ENCODE measurements at places on chromosomes 1 and 21.

- H3K4me1 ChIP-seq: no peaks in the 10 kb centered on the region
- no peaks in the 10 kb centered on the region for H3K36me3 ChIP-seq
- no peak overlapping the region for H3K4me3 ChIP-seq
- no peak for DNase-seq
- H3K27ac ChIP-seq: no peak overlapping the region
- no peaks in the 10 kb centered on the region for H3K27me3 ChIP-seq
Measured at GRCh38 chr1:153611356-153611755, 1.6 kb downstream of the S100A16 start.

DNA sequence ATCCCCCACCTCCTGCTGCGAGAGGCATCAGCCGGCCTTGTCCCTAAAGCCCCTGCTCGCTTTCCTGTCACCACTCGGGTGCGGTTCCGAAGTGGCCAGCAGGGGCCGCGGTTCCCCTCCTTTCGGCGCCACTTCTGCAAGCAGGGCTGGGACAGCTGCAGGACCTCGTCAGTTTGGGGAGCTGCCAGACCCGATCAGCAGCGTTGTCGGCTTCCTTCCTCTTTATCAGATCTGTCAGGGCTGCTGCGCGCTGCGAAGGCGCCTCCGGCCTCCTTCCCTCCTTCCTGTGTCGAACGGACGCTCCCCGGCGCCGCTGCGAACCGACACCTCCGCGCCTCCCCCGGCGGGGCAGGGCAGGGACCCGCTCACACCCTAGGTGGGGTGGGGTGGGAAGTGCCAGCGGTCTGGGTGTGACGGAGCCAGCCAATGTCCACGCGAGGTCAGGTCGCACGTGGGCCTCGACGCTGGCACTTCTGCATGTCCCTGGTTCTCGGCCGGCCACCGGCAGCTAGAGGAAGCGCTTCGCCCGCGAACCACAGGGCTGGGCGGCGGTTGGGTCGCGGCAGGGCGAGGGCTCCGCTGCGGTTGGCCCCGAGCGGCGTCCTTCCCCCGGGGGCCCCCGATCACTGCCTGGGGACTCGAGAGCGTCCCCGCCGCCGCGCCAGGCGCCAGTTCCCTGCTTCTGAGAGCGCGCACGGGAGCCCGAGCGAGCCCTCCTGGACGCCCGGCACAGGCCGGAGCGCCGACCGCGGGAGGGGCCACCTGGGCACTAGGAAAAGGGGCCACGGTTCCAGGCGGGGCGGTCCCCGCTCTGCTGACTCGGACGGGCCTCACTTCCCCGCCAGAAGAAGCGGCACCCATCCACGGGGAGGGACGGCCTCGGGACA, 81.8 kb downstream of the RUNX3 start:
- H3K27me3 ChIP-seq: no peaks in the 10 kb centered on the region
- peaks cover 20% of the 10 kb centered on the region for H3K4me1 ChIP-seq
- peak; percentile 90 for DNase-seq
- H3K4me3 ChIP-seq: peak overlapping the region; percentile 82
- H3K36me3 ChIP-seq: no peaks in the 10 kb centered on the region

- H3K36me3 ChIP-seq: no peaks in the 10 kb centered on the region
- H3K4me3 ChIP-seq: no peak overlapping the region
- DNase-seq: no peak
- H3K4me1 ChIP-seq: peaks cover 36% of the 10 kb centered on the region
Measured at GRCh38 chr1:232925421-232926220, 24.8 kb upstream of the NTPCR start.

DNA sequence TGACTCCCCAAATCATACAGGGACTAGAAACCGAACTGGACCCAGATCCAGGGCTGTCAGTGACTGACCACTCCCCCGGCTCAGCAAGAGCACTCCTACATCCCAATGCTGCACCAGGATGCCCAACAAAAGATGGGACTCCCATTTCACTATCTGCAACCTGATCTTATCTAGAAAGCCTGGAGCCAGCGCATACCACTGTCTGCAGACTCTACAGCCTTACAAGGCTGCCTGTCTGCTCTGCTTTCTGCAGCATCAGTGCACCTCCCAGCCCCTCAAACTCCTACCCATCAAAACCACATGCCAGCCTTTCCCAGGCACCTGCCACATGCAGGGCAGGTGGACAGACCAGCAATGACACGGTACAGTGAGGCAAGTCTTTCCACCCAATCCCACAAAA, 52.2 kb downstream of the SSBP3 start:
- peak overlapping the region; percentile 78 for H3K27ac ChIP-seq
- no peak for DNase-seq
- peaks cover 82% of the 10 kb centered on the region for H3K4me1 ChIP-seq
- H3K36me3 ChIP-seq: no peaks in the 10 kb centered on the region

DNA sequence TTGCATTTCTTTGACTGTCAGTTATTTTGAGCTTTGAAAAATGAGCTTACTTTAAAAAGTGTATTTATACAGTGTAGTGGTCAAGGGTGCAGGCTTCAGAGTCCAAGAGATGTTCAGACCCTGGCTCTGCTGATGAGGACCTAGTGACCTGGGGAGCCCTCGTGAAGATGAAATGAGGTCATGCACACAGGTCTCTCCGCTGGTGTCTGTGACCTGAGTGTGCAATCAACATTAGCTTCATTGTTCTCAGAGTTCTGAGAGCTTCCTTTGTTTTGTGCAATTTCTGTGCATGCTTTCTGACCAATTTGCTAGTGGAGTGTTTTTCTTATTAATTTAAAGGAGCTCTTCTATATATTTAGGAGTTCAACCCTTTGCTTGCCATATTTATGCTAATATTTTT, 71.3 kb downstream of the RIPK4 start:
- no peak for DNase-seq
- H3K27me3 ChIP-seq: peaks cover 14% of the 10 kb centered on the region
- H3K4me3 ChIP-seq: no peak overlapping the region
- H3K27ac ChIP-seq: no peak overlapping the region
- no peaks in the 10 kb centered on the region for H3K36me3 ChIP-seq
- H3K4me1 ChIP-seq: no peaks in the 10 kb centered on the region

DNA sequence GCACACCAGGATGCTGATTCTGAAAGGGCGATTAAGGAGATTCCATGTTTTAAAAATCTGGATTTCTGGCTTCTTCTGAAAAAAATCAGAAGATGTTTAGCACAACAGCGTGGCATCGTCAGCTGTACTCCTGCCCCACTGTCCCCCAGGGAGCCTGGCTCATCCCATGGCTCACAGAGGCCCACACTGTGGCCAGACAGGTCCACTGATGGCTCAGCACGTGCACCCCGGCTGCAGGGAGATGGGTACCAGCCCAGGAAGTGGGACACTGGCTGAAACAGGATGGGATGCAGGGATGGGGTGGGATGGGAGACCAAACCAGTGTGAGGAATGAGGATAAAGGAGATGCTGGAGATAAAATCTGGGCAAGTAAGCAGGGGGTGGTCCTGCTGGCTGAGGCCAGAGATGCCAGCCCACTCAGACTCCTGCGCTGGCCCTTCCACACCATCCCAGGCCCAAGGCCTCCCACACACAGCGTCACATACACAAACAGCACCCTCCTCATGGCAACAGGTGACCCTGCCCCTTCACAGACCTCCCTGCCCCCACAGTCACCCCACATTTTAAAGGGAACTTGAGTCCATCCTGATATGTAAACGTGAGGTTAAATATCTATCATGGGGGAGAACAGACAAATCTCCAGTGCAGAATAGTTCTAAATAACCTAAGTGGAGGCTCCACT, 23.9 kb upstream of the SAMD11 start:
- peaks cover 42% of the 10 kb centered on the region for H3K27me3 ChIP-seq
- no peak overlapping the region for H3K27ac ChIP-seq
- H3K4me1 ChIP-seq: peaks cover 16% of the 10 kb centered on the region
- H3K36me3 ChIP-seq: peaks cover 3% of the 10 kb centered on the region
- H3K4me3 ChIP-seq: no peak overlapping the region
- DNase-seq: no peak

- DNase-seq: no peak
- no peaks in the 10 kb centered on the region for H3K36me3 ChIP-seq
- H3K27ac ChIP-seq: no peak overlapping the region
- no peak overlapping the region for H3K4me3 ChIP-seq
- H3K4me1 ChIP-seq: no peaks in the 10 kb centered on the region
Measured at GRCh38 chr1:208923946-208924720, 659.4 kb upstream of the CAMK1G start.

GRCh38 chr1:40435471-40435870, 14.8 kb upstream of the ZFP69B start:
- no peak for DNase-seq
- no peaks in the 10 kb centered on the region for H3K27me3 ChIP-seq
- no peaks in the 10 kb centered on the region for H3K4me1 ChIP-seq
- no peak overlapping the region for H3K27ac ChIP-seq
- H3K36me3 ChIP-seq: no peaks in the 10 kb centered on the region

- H3K4me3 ChIP-seq: no peak overlapping the region
- H3K4me1 ChIP-seq: no peaks in the 10 kb centered on the region
- no peak overlapping the region for H3K27ac ChIP-seq
- no peak for DNase-seq
Measured at GRCh38 chr1:69451196-69451595, 116.5 kb upstream of the LRRC7 start.

GRCh38 chr1:104467590-104467989, 717.9 kb downstream of the AMY1C start:
- no peak overlapping the region for H3K27ac ChIP-seq
- no peak overlapping the region for H3K4me3 ChIP-seq
- no peaks in the 10 kb centered on the region for H3K27me3 ChIP-seq
- no peak for DNase-seq
- H3K36me3 ChIP-seq: no peaks in the 10 kb centered on the region

DNA sequence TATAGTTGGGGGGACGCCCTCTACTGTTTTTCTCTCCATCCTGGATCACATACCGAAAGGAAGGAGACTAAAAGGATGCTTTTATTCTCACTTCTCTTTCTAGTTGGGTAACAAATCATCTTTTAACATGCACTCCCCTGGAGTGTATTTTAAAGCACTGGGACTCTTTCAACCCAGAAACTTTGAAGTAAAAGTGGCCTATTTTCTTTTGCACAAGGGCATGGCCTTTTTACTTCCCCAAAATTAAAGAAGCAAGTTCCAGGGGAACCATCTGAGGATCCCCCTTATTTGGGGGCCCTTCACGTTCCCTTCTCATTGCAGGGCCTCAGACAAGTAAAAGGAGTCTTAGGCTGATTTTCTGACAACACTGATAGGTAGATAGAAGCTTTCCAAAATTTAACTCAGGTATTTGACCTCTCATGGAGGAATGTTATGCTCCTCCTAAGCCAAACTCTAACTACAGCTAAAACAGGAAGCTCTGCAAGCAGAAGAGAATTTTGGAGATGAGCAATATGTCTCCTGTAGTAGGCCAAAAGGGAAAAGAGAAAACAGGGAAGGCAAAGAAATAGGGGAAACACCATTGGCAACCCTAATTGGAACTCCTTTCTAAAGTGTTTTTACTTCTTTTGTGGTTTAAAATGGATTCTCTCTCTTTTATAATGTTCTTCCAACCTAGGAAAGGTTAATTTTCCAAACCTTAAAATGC, 8.9 kb upstream of the CD46 start:
- no peak overlapping the region for H3K27ac ChIP-seq
- H3K36me3 ChIP-seq: no peaks in the 10 kb centered on the region
- H3K4me3 ChIP-seq: no peak overlapping the region
- no peak for DNase-seq
- H3K27me3 ChIP-seq: no peaks in the 10 kb centered on the region

- no peaks in the 10 kb centered on the region for H3K4me1 ChIP-seq
- H3K36me3 ChIP-seq: no peaks in the 10 kb centered on the region
- DNase-seq: no peak
- no peak overlapping the region for H3K27ac ChIP-seq
- no peak overlapping the region for H3K4me3 ChIP-seq
Measured at GRCh38 chr1:185860311-185860710, 126.1 kb downstream of the HMCN1 start.

- H3K4me3 ChIP-seq: no peak overlapping the region
- peaks cover 29% of the 10 kb centered on the region for H3K36me3 ChIP-seq
- no peak overlapping the region for H3K27ac ChIP-seq
Measured at GRCh38 chr1:20735581-20736111, 3.1 kb upstream of the SH2D5 start.

- H3K27me3 ChIP-seq: no peaks in the 10 kb centered on the region
- H3K4me1 ChIP-seq: peaks cover 47% of the 10 kb centered on the region
- DNase-seq: peak; percentile 9
- H3K4me3 ChIP-seq: peak overlapping the region; percentile 91
Measured at GRCh38 chr21:42781150-42781970, 98.0 kb downstream of the WDR4 start.

DNA sequence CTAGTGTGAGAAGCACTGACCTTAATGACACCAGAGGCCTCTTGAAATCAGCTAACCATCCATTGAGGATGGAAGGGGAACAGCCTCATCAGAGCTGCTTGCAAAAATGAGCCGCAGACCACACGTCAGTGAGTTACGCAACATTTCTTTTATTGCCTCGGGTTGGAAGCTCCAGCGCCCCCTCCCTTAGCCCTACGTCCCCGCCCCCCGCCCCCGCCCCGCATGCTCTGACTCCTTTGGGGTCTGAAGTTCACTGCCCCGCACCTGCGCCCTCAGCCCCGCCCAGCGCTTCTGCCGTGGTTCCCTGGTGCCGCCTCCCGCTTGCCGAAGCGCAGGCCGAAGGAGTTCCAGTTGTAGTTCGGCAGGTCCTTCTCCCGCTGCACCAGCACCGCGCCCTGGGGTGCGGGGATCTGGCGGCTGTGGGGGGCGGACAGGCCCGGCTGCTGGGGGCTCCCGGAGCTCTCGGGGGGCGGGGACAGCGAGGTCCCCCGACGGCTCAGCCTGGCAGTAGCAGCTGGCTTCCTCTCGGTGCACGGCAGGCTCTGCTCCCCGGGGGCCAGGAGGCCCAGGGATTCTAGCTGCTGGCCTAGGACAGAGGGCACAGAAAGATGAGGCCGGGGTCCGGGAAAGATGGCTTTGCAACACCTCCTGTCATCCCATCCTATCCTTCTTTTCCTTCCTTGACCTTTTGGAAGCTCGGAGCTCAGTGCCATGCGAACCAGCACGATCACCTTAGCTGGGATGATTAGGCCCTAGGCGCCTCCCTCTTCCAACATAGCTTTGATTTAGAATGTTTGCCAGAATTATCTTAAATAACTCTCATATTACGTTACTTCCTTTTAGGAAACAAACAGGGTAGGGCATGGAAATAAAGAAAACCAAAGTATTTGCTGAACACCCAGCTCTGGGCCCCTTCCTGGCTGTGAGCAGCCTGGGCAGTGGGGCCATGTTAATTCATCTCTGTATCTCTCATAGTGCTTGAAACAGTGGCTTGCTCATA, 5.8 kb downstream of the KISS1 start:
- H3K36me3 ChIP-seq: no peaks in the 10 kb centered on the region
- peaks cover 32% of the 10 kb centered on the region for H3K4me1 ChIP-seq
- no peak for DNase-seq

- no peaks in the 10 kb centered on the region for H3K27me3 ChIP-seq
- no peaks in the 10 kb centered on the region for H3K36me3 ChIP-seq
- H3K4me1 ChIP-seq: no peaks in the 10 kb centered on the region
Measured at GRCh38 chr1:215397106-215397505, 170.0 kb upstream of the KCTD3 start.
